Stimulated activated CD4-positive, alpha-beta T cell treated with anti-CD3 and anti-CD28 coated beads, TNF-alpha, amount 100 ng/mL, for 48 hours (primary cell): ENCODE measurements at places on chromosomes 1 and 21.

DNA sequence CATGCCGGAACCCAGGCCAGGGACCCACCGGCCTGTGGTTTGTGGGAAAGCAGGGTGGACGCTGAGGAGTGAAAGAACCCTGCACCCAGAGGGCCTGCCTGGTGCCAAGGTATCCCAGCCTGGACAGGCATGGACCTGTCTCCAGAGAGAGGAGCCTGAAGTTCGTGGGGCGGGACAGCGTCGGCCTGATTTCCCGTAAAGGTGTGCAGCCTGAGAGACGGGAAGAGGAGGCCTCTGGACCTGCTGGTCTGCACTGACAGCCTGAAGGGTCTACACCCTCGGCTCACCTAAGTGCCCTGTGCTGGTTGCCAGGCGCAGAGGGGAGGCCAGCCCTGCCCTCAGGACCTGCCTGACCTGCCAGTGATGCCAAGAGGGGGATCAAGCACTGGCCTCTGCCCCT, 18.5 kb downstream of the CSF1 start:
- DNase-seq: no peak

DNA sequence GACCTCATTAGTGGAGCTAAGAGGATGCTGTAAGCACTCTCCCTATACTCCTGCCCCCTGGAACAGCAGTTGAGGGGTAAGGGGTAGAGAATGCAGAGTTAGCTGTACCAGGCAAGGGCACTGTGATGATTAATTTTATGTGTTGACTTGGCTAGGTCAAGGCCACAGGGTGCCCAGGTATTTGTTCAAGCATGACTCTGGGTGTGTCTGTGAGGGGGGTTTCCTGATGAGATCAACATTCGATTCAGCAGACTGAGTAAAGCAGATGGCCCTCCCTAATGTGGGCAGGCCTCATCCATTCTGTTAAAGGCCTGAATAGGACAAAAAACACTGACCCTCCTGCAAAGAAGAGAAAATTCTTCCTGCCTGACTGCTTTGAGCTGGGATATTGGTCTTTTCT, 110.8 kb downstream of the KCND3 start:
- DNase-seq: no peak

- no peak for DNase-seq
These were observed 27.5 kb upstream of the DNAJC6 start for GRCh38 chr1:65281846-65282245.

DNA sequence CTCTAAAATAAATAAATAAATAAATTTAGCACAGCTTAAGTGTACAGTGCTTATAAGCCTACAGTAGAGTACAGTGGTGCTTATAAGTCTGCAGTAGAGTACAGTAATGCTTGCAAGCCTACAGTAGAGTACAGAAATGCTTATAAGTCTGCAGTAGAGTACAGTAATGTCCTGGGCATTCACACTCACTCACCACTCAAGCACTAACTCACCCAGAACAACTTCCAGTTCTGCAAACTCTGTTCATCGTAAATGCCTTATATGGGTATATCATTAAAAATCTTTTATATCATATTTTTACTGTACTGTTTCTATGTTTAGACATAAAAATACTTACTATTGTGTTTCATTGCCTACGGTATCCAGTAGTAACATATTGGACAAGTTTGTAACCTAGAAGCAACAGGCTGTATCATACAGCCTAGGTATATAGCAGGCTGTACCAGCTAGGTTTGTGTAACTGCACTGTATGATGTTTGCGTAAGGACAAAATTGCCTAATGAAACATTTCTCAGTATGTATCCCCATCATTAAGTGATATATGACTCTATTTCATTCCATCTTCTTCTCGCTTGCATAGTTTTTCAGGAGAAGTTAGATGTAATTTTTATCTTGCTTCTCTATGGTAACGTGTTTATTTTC, 14.0 kb upstream of the S100B start:
- no peak for DNase-seq

DNA sequence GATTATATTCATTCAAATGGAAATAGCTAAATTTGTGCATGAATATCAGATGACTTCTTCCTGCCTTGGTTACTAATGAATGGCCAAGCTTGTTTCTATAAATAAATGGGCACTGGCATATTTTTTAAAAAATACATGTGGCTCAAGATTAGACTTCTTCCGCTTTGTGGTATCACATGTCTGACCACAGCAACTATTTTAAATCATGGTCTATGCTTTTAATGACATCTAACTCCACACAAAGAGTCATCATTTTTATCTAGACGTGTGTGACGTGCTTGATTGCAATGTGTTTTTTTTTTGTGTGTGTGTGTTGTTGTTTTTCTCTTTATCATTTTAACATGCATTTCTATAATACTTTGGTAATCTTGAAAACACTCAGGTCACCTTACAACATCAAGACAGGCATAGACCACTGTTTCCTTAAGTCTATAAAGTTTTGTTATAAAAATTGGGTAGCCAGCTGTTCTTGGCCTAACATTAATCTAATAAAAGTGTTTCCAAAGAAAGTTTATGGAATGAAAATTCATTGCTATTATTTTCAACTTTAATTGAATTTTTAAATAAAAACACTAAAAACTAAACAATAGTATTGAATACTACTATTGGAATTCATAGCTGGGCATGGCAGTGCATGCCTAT, 29.5 kb downstream of the RGS1 start:
- no peak for DNase-seq

GRCh38 chr1:211517006-211517405, 25.0 kb upstream of the RD3 start:
- no peak for DNase-seq

- peak; percentile 24 for DNase-seq
These were observed 39.1 kb downstream of the CLSTN1 start for GRCh38 chr1:9784508-9785133.

- no peak for DNase-seq
These were observed 12.2 kb downstream of the SLC35F3 start for GRCh38 chr1:233916706-233917105.

DNA sequence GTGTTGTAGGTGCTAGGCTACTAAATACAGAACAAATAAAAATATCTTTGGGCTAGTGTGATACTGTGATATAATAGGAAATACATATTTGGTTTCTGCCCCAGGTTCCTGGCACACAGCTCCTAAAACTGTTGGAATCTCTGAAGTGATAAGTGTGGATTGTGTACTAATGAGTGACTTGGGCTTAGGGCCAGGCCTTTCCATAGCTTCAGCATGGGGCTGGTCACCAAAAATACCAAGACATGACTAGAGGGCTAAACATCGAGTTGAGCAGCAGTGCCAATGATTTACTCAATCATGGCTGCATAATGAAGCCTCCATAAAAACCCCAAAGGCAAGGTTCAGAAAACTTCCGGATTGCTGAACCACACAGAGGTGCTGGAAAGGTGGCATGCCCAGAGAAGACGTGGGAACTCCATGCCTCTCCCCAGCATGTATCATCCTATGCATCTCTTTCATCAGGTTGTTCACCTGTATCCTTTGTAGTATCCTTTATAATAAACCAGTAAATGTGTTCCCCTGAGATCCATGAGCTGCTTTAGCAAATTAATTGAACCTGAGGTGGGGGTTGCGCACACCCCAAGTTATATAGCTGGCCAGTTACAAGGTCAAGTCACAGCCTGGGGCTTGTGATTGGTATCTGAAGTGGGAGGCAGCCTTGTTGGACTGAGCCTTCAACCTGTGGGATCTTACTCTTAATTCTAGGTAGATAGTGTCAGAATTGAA, 51.6 kb downstream of the ZMYM4 start:
- DNase-seq: no peak

DNA sequence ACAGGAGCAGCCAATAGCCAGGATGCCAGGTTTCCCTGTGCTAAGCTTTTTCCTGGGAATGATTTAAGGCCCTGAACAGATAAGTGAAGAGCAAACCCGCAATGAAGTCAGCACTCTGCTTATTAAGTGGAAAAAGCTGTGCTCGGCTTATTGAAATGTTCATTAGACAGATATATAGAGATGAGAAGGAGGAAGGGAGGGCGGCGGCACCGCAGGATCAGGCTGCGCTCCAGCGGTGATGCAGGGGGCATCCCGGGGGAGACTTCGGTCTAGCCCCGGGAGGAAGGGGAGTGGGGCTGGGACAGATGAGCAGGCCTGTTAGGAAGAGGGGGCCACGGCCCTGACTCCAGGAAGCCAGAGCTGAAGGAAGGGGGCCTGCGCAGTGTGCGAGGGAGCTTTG, 115.0 kb downstream of the TMEM53 start:
- no peak for DNase-seq

- DNase-seq: no peak
These were observed 392.6 kb downstream of the NTNG1 start for GRCh38 chr1:107533436-107533835.

DNA sequence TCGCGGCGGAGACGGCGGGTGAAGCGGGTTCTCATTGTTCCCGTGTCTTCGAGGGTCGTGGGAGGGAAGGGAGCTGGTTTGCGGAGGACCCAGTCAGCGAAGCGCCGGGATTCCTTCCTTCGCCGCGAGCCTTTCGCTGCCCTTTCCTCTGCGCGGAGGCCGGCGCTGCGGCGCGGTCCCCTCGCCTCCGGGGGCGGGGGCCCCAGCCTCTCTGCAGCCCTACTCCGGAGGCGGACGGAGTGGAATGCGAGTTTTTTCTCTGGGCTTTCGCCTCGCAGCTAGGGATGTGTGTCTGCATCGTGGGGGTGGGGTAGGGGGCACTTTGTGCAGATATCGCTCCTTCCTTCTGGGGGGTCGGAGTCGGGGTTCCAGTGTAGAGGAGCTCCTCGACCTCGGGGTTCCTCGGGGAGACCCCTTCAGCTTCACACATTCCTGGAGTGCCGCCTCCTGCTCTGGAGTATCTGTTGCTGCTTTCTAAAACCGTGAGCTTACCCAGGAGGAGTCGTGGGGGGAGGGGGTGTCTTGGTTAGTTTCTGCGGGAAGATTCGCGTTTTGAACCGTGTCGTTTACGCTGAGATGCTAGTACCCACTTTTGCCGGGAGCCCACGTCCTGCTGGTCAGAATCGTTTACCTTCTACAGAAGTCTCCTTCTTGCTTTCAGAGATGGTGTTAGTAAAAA, 595 bp downstream of the RNF2 start:
- peak; percentile 27 for DNase-seq

DNA sequence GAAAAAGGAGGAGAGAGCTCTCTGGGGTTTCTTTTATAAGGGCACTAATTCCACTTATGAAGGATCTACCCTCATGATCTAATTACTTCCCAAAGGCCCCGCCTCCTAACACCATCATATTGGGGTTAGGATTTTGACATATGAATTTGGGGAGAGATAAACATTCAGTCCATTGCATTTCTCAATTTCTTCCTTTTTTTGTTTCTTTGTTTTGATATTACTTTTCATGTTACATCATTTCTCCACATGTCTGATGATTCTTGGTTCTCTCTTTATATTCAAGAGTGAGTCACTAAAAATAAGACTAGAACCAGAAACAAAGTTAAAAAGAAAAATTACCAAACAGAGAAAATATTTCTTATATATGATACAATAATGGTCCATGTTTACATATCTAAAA, 63.2 kb upstream of the DUSP10 start:
- no peak for DNase-seq

- no peak for DNase-seq
These were observed 18.8 kb downstream of the PTPRC start for GRCh38 chr1:198657550-198658064.

GRCh38 chr1:117116784-117117130, 4.8 kb downstream of the TRIM45 start:
- no peak for DNase-seq

- no peak for DNase-seq
These were observed 419.4 kb upstream of the USP24 start for GRCh38 chr1:55634516-55634915.

DNA sequence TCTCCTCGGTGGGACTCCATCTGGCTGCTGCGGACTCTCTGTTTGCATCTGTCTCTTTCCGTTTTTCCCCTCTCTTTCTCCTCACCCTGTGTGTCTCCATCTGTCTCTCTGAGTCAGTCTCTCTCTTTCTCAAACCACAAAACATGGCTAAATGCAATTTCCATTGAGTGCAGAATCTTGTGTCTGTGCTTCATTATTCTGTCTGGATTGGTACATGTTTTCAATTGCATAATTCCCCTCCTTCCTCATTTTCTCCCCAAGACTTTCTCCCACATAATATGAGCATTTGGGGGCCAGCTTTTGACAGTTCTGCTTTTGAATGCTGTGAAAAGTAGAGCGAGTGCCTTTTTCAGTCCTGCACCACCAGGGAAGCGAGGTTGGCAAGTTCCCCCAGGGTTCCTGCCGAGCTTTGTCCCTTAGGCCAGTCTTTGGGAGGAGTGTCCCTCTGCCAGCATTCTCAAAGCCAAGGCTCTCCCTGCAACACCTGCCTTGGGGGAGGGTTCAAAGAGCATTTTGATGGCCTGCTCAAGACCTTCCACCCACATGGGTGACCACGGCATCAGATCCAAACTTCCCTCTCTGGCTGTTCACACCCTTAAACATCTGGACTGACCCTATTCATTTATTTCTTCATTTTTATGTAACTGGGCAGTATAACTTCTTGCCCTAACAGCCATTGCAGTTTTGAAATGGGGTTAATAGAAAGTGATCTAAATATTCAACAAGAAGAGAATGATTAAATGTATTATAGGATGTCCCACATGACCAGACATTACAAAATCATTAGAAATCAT, 32.8 kb upstream of the SCMH1 start:
- no peak for DNase-seq

DNA sequence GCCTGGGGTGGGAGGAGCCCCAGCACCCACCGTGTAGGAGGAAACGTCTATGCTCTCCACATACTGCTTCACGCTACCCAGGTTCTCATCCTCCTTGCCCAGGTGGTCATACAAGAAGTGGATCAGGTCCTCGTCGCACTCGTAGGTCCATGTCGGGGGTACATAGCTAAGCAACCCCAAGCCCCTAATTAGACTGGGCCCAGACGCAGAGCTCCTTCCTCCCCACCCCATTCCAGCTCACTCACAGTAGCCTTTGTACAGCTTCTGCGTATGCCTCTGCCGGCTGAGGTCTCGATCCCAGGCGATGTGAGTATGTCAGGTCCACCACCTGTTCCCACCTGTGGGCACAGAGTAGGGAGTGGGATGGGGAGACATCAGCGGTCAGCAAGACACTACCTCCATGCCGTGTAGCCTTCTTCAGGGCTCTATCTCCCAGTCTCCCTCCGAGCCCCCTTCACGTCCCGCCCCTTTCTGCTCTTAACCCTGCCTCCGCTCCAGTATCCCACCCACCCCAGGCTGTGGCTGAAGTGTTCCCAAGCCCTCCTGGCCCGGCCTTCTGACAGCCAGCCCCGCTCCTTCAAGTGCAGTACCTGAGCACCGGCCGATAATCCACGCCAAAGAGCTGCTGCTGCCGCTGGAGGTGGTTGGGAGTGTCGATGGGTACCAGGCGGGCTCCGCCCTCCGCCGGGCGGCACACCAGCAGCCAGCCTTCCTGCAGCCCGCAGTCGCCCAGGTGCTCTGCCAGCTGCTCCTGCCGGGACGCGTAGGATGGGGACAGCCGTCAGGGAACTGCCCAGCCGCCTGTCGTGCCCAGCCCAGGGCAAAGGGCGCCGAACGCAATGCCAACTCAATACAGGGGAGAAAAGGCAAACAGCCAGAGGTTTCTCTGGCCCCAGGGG, 919 bp downstream of the HECTD3 start:
- DNase-seq: peak; percentile 24

- no peak for DNase-seq
These were observed 242.0 kb downstream of the FOXD2 start for GRCh38 chr1:47679826-47680225.

GRCh38 chr1:194358208-194358581, 1171.8 kb upstream of the B3GALT2 start:
- no peak for DNase-seq
